Stimulated activated CD8-positive, alpha-beta memory T cell treated with anti-CD3 and anti-CD28 coated beads, Interleukin-15, amount 100 ng/mL, for 1 hour (primary cell): ENCODE measurements at places on chromosomes 12 and 14.

- DNase-seq = no peak
Observed at GRCh38 chr12:38151991-38152700, 164.4 kb upstream of the ALG10B start.

DNA sequence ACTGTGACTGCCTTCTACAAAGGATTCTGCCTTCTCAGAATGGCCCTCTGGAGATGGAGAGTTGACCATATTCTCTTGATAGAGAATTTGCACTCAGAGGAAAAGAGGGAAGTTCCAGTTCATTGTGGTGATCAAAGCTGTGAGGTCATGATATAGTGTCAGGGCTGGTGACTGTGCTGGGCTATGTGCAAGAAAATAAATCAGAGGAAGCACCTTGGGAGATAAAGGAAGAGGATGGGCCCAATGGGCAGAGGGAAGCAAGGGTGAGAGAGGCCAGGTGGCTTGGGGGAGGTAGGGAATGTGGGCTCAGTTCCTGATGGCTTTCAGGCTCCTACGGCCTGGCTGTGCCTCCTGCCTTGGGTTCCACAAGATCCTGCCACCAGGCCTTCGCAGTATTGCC lies 145.8 kb downstream of the SLC8A3 start:
- DNase-seq = no peak

- DNase-seq = no peak
Observed at GRCh38 chr12:12171991-12172511, 94.8 kb downstream of the LRP6 start.

DNA sequence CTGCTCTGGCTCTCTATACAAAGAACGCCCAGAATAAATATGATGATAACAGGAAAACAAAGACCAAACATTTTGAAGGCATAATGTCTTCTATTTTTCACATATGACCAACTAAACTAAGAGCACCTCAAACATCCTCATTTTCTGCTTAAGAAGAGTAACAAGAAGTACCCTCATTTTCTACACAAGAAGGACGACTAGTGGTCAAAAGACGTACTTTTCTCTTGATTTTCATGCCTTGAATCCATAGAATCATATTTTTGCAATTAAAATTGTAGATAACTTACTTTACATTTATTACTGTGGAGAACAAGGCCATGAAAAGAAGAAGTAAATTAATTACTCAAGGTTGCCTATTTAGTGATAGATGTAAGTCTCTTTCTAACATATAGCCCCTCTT lies 358.6 kb downstream of the DUSP6 start:
- DNase-seq = no peak

DNA sequence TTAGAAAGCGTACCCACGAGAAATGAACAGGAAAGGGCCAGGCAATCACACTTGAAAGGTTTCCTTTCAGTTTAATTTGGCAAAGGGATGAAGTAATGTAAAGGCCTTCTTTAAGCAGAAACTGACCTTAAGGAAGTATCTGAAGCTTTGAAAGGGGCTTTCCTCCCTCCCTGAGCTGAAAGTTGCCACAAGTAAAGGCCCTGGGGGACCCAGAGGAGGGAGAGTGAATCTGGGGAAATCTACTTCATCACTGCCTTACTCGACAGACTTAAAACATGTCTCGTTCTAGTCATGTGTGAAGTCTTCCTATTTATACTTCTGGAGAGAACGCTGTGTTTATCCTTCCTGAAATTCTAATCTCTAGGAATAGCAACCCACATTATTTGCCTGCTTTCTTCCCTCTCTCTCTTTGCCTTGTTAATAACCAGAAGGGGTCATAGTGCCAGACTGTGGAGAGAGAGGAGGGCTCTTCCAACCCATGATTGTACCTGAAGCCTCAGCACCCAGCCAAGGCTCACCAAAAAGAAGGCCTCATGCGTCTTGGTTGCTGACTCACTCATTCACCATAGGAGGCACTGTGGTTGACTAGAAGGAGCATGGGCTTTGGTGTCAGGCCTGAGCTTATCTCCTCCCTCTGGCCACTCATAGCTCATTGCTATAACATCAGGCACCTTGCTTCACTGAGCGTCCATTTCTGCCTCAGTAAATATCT lies 10.2 kb upstream of the GPX2 start:
- DNase-seq = no peak

- no peak for DNase-seq
Observed at GRCh38 chr14:90732718-90733117, 83.5 kb downstream of the TTC7B start.

- no peak for DNase-seq
Observed at GRCh38 chr14:75234173-75235115, 44.2 kb upstream of the FOS start.

GRCh38 chr14:63392236-63392635 lies 73.5 kb upstream of the GPHB5 start:
- no peak for DNase-seq

GRCh38 chr14:101624536-101624935 lies 63.2 kb downstream of the DIO3 start:
- DNase-seq = no peak

DNA sequence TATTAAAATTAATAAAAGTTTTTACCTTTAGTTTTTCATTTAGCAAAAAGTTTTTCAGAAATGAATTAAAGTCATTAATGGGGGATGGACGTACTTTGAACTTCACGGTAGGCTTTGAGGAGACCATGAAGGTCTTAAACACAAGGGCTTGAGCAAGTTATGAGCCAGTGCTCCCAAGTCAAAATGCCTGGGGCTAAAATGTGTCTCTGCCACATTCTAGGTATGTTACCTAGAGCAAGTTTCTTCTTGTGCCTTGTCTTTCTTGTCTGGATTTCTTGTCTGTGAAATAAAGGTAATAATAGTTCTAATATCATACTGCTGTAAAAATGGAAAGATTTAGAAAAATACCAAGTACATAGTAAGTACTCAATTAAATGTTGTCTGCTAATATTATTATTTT lies 132.7 kb upstream of the USP15 start:
- no peak for DNase-seq
